ENCODE measurements at places on chromosomes 3 and 15.
A peak's percentile ranks its signal among the peaks of the same experiment; 100 is the strongest.

DNA sequence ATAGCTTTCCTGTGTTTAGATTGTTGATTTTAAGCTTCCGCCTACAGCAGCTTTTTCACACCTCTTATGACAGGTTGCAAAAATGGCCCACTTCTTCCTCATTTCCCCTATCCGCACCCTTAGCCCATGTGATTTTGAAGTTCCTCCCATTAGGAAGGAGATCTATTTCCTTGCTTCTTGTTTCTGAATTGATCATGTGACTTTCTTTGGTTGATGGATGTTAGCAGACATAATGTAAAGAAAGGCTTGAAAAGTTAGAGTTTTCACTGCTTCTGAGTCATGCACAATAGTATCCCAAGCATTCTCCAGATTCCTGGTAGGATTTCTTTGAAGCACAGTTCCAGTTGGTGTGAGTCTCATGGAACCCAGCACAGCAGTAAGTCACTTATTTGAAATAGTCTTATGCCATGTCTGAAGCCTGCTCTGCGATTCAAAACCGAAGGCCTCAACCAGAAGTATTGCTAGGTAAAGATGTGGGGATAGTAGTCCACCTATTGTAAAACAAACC, 76.6 kb downstream of the EDEM1 start:
- no peak for DNase-seq

GRCh38 chr3:171427771-171428320, 32.4 kb downstream of the TNIK start:
- no peak for DNase-seq

GRCh38 chr3:188151438-188151837, 2.5 kb upstream of the LPP start:
- no peak for DNase-seq

- DNase-seq, result no peak
Measured at GRCh38 chr3:87546216-87546615, 269.8 kb upstream of the POU1F1 start.

DNA sequence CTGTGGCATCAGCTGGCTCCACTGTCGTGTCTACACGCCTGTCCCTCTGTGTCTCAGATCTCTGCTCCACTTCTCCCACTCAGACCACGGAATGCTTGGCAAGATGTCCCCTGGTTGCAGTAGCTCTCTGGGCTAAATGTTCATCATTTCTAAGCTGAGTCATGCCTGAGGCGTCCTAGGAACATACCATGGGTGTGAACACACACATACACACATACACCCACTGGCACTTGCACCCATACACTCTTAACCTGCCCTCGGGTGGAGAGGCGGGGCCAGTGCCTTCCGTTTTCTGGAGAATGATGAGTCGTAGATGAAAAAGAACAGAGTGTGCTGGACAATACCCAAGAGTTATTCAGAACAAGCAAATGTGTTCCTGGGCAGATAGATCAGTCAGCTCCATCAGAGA, 72.4 kb downstream of the SENP2 start:
- no peak for DNase-seq

GRCh38 chr3:3737531-3737930, 61.7 kb upstream of the LRRN1 start:
- DNase-seq, result no peak

DNA sequence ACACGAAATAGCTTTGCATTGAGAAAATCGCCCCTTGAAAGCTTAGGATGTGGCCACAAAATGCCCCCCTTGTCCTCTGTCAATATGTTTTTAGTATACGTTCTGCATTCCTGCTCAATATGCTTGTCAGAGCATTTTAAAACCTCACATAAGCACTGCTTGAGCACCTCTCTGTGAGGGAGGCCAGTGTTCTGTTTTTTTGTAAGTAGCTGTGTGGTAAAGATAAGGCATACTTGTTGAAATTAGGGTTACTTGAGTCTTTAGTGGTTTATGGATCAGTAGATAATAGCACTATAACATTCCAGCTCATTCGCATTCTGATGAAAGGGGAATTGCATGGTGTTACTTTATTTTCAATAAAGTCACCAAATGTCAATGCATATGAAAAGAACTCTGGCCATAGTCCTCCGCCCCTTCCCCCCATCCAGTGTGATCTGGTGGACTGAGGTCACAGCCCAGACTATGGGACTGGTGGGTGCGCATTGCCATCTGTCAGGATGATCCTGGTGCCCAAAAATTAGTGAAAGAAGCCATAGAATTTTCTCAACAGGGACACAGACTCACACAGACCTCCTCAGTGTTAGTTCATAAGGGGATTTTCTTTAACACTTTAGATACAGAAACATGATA, 33.1 kb downstream of the IL1RAP start:
- no peak for DNase-seq

- DNase-seq, result no peak
Measured at GRCh38 chr3:57706462-57706861, 13.6 kb upstream of the DENND6A start.

DNA sequence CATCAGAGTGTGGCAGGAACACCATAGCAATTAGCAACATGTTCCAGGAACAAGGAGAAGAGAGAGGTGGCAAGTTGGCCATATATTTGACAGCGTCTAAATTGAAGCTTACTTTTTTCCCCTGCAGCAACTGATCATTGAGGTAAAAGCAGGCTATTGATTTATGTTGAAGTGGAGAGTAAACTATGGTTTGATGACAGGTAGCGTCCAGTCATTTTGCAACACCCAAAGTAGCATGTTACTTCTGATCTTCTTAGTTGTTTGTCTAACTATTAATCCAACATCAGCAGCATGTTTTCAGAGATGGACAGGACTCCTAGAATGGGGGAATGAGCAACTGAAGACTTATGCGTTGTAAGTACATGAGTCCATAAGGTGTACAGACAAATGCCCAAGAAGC, 225.8 kb downstream of the ZPLD1 start:
- no peak for DNase-seq

DNA sequence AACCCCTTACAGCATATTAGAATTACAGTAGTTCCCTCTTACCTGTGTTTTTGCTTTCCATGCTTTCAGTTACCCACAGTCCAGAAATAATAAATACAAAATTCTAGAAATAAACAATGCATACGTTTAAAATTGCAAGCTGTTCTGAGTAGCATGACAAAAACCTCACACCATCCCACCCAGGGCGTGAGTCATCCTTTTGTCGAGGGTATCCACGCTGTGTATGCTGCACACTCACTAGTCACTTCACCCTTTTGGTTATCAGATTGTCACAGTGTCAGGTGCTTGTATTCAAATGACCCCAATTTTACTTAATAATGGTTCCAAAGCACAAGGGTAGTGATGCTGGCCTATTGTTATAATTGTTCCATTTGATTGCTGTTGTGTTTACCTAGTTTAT, 72.5 kb upstream of the P3H2 start:
- DNase-seq, result no peak

DNA sequence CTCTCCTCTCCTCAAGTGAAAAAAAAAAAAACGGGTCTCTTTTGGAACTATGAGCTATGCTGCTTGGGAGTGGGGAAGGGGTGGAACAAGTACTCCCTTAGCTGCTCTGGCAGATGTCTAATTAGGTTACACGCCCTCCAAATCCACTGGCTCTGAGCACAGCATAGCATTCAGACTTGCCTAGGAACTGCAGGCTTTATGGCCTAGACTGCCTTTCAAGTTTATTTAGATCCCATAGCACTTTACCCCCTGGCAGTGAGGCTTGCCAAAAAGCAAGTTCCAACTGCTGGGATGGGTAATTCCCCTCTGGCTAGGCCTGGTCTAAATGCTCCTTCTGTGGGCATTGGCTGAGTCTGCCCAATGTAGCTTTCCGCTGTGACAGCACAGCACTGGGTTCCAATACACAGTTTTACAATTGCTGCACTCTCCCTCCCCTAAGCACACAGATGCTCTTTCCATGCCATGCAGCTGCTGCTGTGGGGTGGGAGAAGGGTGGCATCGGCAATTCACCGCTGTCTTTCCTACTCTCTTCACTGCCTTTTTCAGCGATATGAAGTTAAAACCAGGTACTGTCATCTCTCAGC, 152.8 kb downstream of the KCNAB1 start:
- DNase-seq, result no peak

GRCh38 chr3:20837676-20838302, 651.8 kb upstream of the SGO1 start:
- DNase-seq, result no peak

GRCh38 chr3:40680685-40681657, 156.2 kb downstream of the ZNF621 start:
- no peak for DNase-seq

- DNase-seq, result no peak
Measured at GRCh38 chr3:127565711-127566110, 24.8 kb downstream of the TPRA1 start.

DNA sequence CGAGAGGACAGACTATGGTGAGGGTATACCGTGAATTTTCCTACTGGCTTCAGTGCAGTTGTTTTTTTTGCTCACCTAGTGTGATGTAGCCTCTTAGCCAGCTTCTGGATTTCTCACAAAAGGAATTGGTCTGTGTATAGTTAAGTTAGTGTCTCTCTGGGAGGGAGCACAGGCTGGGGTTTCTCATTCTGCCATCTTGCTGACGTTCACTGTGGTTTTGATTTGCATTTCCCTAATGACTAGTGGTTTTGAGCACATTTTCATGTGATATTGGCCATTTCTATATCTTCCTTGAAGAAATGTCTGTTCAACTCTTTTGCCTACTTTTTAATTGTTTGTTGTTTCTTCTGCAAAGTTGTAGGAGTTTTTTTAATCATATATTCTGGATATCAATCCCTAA, 2.2 kb upstream of the CD86 start:
- no peak for DNase-seq

DNA sequence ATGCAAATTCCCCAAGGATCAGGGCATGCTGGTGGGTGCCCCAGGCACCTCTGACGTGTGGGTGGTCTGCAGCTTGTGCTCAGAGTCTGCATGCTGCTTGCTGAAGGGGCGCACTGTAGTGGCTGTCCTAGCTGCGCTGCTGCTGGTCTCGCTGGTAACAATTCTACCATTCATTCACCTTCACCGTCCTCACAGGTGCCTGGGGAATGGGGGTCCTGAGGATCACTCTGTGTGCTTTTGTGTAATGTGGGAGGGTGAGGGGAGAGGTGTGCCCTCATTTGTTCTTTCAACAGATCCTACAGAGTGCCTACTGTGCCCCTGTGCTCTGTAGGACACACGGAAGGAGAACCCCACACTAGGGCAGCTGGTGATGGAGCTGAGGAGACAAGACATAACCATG, 2.1 kb upstream of the ITGA11 start:
- DNase-seq, result no peak

- DNase-seq, result peak; percentile 81
Measured at GRCh38 chr15:99104788-99105513, at the start of gene SYNM. Gene SYNM, plus strand, starts transcription at chr15:99105080. Its CDS starts 120 bp downstream, at chr15:99105200.

DNA sequence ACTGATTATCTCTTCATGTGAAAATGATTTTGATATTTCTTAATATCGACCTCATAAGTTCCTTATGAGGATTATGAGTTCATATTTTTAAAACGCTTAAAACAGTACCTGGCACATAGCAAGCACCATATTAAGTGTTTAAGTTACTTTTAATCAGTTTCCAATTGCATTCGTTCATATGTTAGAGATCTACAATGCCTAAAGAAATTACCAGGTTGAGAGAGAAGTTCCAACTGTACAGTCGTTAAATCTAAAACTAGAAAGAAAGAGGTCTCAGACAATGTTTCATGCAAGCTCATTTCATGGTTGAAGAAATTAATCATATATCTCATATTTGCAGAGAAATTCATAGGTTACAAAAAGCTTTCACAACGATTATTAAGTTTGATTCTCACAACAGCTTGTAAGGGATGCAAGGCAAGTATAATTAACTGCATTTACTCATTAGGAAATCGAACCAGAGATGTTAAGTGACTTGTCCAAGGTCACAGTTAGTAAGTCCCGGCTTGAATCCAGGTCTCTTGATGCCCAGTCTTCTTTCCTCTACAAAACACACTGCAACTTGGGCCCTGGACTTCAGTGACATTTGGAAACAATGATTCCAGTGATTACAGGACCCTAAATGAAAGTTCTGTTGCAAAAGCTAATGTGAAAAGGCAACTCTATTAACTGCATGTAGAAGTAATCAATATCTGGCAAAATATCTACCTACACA, 1.3 kb downstream of the MYO5A start:
- DNase-seq, result no peak

GRCh38 chr15:84082739-84083138, 152.8 kb upstream of the GOLGA6L4 start:
- DNase-seq, result no peak

- DNase-seq, result no peak
Measured at GRCh38 chr3:87267953-87268645, 8.3 kb downstream of the POU1F1 start.

DNA sequence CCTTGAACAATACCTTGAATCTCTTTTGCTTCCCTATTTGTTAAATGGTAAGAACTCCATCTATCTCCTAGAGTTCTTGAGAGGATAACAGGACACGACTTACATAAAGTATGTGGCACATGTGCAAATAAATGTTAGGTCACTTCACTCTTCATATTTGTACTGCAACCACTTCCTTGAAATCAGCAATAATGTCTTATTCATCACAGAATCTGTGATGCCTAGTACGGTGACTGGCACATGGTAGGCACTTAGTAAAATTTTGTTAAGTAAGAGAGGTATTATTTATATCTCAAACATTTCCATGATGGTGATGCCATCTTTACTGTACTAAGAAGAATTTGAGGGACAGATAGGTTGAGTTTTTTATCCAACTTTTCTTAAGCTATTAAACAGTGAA, 14.3 kb downstream of the CD47 start:
- DNase-seq, result no peak

DNA sequence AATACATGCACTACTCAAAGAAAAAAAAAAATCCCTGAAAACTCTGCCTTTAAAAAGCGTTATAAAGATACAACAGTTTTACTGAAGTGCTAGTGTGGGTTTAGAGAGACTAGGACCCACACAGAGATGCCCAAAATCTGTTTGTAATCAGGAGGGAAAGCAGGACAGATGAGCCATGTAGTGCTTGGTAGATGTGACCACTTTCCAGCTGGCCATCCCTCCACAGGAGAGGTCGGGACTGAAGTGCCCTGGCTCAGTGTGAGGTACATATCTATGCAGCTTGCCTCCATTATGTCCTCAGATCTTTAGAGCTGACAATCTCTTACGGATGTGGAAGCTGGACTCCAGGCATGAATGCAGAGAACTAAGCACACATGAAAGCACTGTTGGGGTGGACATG, 57.5 kb upstream of the NANOGP8 start:
- DNase-seq, result no peak

- DNase-seq, result no peak
Measured at GRCh38 chr3:149231871-149232270, 10.2 kb upstream of the CP start.

- DNase-seq, result no peak
Measured at GRCh38 chr3:99509224-99509623, 129.2 kb upstream of the COL8A1 start.

DNA sequence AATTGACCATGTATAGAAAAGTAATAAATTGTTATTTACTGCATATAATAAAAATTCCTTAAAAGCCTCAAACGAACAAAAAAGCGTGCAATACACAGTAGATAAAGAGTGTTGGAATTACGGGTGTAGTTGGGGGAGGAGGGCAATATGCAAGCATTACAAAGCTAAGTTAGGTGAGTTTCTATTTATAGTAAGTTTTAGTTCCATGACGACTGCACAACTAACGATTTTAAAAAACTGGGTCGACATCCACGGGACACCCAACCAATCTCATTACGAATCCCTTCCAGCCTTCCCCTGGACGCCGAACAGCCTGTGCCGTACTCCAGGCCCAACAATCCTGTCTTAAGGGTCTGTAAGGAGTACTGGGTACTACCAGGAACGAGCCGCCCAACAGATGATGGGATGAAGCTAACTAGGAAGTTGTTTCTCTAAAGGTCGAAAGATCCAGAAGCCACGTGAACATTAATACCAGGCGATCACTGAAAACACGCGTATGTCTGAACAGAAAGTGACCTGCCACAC, 677 bp downstream of the POLQ start:
- no peak for DNase-seq

- no peak for DNase-seq
Measured at GRCh38 chr15:63395730-63396151, 14.1 kb upstream of the CA12 start.
